ENCODE measurements at places on chromosomes 6 and 20.

GRCh38 chr6:150537491-150537890, 62.2 kb upstream of the PLEKHG1 start:
- no peak for DNase-seq

DNA sequence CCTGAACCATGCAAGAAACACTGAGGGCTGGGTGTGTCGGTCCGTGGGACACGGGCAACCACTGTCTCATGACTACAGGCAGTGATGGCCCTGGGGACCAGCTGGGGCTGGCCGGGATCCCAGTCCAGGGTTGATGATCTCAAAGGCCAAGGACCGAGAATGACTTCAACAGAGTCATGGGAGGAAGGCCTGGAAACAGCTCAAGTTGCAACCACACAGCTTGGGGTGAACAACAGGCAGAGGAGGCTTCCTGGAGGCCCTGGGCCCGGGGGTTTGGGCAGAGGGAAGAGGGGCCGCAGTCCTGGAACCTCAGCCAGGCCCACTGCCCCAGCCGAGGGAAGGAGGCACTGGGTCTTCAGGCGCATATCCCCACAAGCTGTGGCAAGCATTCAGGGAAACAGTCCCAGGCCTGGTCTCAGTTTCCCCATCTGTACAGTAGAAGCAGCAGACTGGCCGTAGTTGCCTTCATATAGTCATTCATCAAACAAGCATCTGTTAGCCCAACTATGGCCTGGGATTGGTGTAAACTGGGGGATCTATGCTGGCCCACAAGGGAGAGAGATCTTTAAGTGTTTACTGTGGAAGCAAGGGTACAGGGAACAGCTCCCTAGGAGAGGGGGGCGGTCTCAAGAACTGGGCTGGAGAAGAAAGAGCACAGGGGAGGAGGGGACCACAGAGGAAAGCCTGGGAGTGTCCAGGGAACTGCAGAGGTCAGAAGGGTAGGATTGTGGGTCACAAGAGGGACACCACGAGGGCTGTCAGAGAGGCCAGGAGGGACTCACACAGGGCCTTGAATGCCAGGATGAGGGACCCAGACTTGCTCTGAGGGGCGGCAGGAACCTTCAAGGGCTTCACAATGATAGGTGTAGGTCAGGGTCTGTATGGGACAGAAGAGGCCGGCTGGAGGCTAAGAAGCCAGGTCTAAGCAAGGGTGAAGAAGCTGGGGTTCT, 2.1 kb downstream of the MYL9 start:
- no peak for DNase-seq

DNA sequence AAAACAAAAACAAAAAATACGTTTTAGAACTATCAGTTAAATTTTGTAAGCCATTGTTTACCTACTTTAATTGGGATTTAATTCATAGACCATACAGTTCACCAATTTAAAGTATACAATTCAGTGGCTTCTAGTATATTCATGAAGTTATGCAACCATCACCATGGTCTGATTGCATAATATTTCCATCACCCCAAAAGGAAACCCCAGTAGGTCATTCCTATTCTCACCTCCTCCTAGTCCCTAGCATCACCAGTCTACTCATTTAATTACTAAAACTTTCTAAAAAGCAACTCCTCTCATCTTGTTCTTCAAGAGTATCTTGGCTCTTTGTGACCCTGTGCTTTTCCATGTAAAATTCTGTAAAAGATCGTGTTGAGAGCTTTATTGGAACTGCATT, 60.2 kb downstream of the ASXL1 start:
- DNase-seq: no peak

DNA sequence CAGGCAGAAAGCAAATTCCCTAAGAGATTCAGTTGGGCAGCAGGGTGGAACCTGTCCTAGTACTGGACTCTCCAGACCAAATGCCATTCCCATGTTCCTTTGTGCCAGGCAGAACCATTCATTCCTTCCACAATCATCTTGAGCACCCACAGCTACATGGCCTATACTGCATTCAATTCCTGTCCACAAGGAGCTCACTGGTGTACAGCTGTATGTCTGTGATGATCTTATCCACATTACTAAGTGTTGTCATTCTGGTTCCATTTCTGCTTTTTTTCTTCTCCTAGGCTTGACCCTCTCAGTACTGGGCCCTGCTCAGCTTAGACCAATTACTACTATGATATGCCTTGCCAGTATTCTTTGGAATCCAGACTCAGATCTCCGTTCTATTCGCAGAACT, 27.5 kb downstream of the MAN1A1 start:
- DNase-seq: no peak

- DNase-seq: no peak
Observed at GRCh38 chr20:20731000-20731944, 18.8 kb upstream of the RALGAPA2 start.

- DNase-seq: no peak
Observed at GRCh38 chr6:133895573-133896343, 6.8 kb downstream of the TCF21 start.

GRCh38 chr6:77131426-77131825, 331.9 kb downstream of the HTR1B start:
- no peak for DNase-seq

- no peak for DNase-seq
Observed at GRCh38 chr6:122714059-122714458, 65.5 kb upstream of the FABP7 start.

DNA sequence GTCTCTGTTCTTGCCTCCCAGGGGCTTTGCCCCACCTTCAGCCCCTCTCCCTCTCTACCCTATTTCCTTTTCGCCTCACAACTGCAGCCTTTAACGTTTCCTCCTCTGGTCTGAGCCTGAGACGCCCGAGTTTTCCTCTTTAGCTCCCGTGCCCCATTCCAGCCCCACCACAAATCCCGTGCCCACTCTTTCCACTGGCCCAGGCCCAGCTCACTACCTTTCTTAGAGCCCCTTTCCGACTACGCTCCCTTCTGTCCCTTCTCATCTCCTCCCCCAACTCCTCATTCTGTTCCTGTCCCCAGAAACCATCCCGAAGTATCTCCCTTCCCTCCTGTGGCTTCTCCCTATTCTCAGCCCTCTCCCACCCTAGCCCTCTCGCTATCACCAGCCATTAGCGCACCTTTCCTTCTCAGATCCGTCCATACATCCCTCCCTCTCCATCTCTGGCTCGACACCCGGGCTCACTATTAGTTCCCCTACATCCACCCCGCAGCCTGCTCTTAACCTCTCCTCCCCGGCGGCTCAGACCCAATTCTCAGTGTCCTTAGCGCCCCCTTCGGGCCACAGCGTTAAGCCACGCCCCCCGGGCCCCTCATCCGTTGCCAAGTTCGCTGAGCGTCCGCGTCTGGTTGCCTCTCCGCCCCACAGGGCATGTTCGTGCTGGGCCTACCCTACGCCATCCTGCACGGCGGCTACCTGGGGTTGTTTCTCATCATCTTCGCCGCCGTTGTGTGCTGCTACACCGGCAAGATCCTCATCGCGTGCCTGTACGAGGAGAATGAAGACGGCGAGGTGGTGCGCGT, 2.7 kb downstream of the SLC32A1 start:
- DNase-seq: no peak

DNA sequence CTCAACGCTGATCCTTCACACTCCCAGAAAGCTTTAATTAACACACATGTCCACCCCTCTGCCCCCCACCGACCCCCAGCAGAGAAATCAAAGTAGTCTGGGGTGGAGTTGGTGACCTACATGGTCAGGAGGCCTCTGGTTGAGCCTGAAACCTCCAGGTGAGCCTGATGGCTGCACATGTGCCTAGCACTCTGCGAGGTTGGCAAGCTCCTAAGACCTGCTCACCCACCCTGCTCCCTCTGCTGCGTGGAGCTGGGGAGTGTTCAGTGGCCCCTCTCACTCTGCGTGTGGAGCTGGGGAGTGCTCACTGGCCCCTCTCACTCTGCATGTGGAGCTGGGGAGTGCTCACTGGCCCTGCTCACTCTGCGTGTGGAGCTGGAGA, 7.9 kb upstream of the YTHDF1 start:
- DNase-seq: no peak

DNA sequence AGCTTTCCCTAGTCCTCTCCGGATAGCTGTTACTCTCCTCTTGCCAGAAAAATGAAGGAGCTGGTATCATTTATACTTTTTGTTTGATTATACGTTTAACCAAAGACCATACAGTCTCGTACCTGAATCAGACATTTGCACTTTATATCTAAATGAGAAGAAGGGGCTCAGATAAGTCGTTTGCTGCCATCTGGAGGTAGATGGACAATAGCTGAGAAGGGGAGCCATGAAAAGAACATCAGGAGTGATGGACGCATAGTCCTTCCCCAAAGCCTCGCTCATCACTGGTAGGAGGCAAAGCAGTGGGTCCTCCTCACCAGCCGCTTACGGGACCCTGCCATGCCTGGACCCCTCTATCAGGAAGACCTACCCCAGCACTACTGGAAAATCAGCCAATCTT, 45.4 kb downstream of the RPF2 start:
- no peak for DNase-seq

DNA sequence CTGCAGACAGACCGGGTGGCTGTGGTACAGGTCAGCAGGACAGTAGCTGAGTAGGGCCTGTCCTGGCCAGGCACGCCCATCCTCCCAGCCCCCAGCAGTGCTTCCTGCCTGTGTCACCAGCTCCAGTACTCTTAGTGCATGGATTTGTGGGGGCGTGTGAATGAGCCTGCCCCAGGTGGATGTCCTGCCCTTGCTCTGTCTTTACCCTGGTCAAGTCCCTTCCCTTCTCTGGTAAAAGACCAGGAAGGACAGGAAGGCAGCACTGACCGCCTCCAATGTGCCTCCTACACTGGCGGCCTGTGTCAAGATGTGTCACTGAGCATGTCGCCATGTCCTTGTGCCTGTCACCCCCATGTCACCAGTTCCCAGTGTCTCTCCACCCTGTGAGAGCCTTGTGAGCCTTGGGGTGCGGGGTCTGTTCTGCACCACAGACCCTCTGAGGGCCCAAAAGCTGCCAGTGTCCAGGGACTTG, 11.9 kb downstream of the TEAD3 start:
- DNase-seq: no peak

- DNase-seq: no peak
Observed at GRCh38 chr20:38112261-38112929, 52.7 kb downstream of the TGM2 start.

DNA sequence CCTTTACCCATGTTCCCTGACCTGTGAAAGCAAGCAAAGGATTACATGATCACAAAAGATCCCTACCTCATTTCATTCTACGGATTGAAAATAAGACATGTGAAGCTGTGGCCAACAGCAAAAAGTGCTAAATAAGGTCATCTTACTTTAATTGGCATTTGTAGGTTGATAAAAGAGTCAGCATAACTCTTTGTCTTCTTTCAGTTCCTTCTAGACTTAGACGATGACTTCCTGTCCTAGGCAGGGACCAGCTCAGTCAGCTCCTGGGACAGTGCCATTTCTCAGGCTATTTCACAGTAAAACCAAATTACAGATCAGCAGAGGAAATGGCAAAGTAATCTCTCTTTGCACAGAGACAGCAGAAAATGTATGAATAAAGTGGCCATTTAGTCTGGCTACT, 480.7 kb downstream of the RFPL4B start:
- no peak for DNase-seq

GRCh38 chr6:4786996-4787395, 10.8 kb downstream of the CDYL start:
- no peak for DNase-seq

GRCh38 chr6:169559592-169559991, 142.2 kb downstream of the WDR27 start:
- DNase-seq: no peak

DNA sequence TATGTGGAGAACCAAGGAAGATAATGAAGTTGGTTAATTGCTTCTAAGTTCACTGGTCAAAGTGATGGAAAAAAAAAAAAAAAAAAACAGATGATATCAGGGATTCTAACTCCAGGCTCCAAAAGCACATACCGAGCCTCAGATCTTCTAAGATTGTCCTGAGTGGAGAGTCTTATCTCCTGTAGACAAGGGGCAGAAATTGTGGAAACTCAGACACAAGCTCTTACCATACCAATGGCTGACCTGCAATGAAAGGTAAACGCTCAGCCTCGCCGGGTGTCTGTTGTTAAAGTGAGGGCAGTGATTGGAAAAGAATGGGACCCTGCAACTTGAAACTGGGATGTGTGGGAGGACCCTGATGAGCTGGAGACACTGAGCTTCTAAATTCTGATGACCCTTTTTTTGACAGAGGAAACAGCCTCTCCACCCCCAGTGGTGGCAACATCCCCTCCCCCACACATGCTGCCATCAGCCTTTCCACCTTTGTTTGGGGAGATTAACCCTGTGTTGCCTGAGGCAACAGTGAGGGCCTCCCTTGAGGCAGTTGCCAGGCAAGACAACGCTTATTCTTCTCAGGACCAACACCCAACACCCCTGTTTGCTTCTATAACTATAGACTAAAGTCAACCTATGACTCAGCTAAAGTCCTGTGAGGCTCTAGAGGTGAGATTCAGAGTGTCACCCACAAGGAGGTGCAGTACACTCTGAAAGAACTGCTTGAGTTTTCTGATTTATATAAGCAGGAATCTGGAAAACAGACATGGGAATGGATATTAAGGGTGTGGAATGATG, 154.0 kb downstream of the THBS2 start:
- no peak for DNase-seq

- DNase-seq: no peak
Observed at GRCh38 chr20:57451795-57452661, 60.8 kb downstream of the RBM38 start.

DNA sequence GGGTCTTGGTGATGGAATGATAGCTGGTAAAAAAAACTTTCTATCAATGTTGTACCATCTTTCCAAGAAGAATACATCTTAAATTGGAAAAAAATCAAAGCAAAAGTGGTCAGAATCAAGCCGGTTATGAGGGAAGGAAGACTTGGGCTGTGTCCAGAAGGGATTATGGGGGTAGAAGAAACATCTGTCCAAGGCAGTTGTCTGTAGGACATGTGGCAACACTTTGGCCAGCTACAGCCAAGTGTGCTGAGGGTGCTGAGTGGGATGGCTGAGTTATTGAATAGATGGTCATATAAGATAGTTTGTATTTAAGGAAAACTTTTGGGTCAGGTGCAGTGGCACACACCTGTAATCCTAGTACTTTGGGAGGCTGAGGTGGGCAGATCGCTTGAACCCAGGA, 38.4 kb downstream of the INSM1 start:
- no peak for DNase-seq

- DNase-seq: no peak
Observed at GRCh38 chr20:33178726-33179125, 10.8 kb downstream of the BPIFA2 start.

DNA sequence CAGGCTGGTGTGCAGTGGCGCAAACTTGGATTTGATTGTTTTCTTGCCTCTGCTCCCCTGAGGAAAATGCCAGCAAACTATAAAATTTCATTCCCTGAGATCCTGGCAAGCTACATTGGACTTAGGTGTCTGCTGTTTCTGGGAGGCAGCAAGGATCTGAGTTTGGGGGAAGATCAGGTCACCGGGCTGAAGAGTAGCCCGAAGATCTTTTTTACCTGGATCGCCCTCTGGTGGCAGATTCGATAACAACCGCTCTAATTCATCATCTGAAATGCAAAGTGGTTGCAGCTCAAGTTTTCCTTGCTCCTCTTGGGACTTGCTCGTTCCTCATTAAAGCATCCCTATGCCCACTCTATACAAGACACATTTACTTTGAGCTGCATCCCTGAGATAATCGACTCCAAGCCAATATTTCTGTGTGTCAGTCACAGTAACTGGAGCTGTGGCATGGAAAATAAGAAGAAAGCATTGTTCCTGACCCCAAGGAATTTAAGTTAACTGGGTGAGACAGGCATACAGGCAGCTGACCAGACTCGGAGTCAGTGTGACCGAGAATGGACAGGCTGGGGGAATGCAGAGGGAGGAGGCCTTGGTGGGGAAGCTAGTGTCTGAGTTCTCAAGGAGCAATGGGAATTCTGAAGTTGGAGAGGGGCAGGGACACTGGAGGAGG, 131.8 kb upstream of the PROKR2 start:
- DNase-seq: no peak

GRCh38 chr20:19807946-19808330, 49.9 kb downstream of the RIN2 start:
- DNase-seq: no peak

- DNase-seq: no peak
Observed at GRCh38 chr6:16420715-16421461, 182.5 kb downstream of the GMPR start.

Data from hypothalamus (tissue), 51 donors.